ENCODE measurements at places on chromosomes 12 and 14.

- DNase-seq = no peak
Measured at GRCh38 chr12:9243999-9244649, 35.9 kb upstream of the PZP start.

DNA sequence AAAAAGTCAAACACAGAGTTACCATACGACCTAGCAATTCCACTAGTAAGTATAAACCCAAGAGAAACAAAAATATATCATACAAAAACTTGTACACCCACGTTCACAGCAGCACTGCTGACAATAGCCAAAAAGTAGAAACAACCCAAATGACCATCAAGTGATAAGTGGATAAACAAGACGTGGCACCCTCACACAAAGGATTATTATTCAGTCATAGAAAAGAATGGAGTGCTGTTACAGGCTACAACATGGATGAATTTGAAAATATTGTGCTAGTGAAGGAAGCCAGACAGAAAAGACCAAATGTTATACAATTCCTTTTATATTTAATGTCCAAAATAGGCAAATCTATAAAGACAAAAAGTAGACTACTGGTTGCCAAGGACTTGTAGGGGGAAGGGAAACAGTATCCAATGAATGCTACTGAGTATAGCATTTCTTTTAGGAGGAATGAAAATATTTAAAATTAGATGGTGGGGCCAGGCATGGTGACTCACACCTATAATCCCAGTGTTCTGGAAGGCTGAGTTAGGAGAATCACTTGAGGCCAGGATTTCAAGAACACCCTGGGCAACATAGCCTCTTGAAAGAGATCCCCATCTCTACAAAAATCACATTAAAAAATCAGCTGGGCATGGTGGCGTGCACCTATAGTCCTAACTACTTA is 41.9 kb downstream of the SPTLC2 start:
- DNase-seq = no peak

GRCh38 chr14:75467763-75468162 is 39.9 kb downstream of the JDP2 start:
- no peak for DNase-seq

GRCh38 chr12:30739020-30739419 is 15.7 kb downstream of the CAPRIN2 start:
- no peak for DNase-seq

- no peak for DNase-seq
Measured at GRCh38 chr14:67704484-67705089, 2.9 kb downstream of the RDH12 start.

GRCh38 chr12:23204933-23205778 is 580.2 kb downstream of the ETNK1 start:
- no peak for DNase-seq

GRCh38 chr14:28515571-28515970 is 251.0 kb upstream of the FOXG1 start:
- no peak for DNase-seq

DNA sequence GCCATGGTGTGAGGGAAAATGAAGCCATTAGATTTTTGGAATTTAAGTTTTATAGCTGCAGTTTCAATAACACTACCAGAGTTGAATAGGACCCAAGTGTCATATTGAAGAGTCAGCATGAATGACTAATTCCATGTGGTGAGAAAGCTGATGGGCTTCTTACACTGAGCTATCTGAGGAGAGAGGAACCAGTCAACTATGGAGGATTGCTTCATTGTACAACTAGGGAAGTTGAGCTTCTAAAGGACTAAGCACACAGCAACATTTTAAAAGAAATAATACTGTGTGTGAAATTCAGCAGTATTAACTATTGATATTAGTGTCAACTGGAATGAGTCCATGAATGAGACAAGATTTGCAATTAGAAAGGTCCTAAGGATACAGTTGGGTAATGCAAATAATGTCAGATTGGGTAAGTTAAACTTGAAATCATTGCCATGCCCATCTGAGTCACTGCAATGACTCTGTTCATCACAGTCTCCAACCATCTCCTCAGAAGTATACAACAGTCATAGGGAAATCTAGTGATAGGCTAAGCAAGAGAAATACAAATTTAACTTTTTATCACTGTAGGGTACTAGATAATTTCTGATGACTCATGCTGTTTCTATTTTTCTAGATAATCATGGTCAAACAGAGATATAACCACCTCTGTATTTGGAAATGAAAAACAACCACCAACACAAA is 394.2 kb downstream of the FSCB start:
- DNase-seq = no peak

- no peak for DNase-seq
Measured at GRCh38 chr12:1369938-1370500, 224.4 kb downstream of the FBXL14 start.

DNA sequence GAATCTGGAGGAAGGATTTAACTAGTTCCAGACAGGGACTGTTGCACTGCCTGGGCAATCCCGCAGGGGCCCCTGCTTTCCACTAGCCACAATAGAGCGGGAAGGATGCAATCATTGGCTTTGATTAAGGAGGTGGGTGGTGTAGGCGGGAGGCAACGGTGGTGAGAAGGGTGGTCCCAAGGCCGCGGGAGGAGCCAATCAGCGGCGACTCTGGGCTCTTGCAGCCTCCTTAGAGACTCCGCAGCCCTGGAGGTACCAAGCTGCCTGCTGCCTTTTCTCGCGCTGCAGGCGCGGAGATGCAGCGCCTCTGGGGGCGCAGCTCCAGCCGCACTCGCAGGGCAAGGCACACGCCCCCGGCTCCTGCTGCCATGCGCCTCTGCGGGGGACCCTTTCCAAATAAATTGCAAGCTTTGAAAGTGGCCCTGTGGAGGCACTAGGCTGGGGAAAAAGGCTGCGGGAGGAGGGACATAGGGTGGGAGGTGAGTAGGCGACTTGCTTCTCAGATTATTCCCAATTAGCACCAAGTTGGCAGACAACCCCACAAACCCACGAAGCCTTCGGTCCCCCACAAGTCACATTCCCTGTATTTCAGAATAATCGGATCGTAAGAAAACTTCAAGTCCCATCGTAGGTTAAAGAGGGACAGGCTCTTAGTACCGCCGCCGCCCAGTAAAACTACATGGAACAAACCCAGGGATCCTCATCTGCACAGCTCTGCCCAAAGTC is 858 bp upstream of the KCNA1 start:
- DNase-seq = no peak

- no peak for DNase-seq
Measured at GRCh38 chr12:97560786-97561618, 98.4 kb downstream of the RMST start.

DNA sequence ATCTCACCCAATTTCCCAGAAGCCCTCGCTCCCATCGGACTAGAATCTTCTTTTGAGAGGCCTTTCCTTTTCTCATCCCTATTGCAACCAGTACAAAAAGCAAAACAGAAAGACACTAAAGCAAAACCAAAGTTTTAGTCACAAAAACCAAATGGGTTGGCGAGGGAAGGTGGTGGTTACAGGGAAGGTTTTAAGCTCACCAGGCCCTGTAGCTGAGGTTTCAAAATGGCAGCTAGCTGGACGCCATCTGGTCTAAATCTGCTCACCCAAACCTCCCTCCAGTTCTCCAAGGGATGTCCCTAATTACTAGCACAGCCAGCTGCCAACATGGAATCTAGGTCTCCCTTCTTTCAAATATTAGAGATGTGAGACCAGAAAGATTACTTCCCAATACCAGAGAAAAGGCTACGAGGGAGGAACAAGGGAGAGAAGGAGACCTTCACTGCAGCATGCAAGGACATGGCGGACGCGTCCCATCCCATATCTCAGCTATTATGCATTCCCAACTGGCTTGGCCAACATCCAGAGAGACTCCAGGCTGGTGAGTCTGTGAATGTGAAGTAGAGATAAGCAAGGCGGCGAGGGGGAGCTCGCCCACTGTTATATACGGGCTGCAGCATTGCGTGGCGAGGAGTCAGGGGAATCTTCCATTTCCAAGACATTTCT is 70.8 kb downstream of the DPF3 start:
- no peak for DNase-seq

GRCh38 chr12:99153293-99153692 is 494.3 kb upstream of the GARIN6 start:
- DNase-seq = no peak

DNA sequence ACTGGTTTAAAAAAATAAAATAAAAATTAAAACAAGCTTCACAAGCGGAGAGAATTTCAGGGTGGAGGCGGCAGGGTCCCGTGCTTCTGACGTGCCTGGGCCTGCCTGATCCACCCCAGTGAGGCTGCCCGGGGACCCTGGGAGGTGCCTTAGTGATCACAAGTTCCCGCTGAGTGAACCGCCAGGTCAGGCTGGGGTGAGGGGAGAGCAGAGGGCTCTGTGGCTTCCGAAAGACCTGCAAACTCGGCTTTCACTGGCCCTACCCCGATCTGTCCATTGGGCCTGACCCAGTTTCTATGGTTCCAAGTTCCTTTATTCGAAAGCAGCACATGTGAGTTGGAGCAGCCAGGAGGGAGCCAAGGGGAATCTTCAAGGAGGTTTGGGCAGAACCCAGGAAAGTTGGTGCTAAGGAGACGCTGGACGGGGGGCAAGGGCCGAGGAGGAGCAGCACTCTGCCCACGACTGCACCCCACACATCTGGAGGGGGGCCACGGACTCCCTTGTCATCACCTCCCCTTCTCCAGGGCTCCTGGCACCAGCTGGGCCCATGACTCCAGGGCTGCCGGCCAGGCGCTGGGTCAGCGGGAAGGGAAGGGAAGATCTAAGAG is 12.9 kb downstream of the MMP14 start:
- DNase-seq = no peak
